ENCODE measurements at places on chromosomes 2 and 18.

DNA sequence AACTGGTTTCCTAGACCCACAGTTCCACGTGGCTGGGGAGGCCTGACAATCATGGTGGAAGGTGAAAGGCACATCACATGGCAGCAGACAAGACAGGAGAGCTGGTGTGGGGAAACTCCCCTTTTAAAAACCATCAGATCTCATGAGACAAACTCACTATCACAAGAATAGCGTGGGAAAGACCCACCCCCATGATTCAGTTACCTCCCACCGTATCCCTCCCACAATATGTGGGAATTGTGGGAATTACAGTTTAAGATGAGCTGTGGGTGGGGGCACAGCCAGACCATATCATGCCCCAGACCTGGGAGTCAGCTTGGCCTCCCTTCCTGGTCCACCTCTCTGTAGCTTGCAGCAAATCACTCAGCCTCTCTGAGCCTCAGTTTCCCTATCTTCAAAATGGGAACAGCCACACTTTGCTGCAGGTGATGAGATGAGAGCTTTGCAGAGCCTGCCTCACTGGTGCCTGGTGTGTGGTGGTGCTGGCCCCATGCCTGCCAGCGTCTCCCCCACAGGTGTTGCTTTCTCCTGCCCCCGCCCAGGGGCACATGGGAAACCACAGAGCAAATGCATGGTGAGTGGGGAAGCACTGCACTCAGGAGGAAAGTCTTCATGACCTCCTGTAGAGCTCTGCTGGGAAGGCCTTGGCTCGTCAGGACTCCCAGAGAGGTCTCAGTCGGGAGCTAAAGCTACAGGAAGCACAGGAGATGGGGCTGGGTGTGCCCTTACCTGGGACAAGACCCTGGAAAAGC is 31.1 kb downstream of the GREB1 start:
- DNase-seq = no peak

DNA sequence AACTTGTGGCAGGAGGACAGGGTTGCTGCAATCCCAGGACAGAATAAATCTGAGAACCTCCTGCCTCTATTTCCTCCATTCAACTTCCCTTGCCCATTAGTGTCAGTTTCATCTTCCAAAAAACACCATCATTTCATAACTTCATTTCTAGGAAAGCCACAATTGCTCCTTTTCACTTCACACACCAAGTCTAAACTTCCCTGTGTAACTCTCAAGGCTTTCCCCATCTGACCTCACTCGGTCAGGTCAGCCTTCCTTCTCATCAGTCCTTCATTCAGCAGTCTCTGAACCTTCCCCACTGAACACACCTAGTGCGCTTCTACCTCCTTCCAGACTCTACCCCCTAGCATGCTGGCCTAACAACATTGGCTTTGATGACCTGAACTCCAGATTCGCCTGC is 35.8 kb downstream of the TCF7L1 start:
- no peak for DNase-seq

DNA sequence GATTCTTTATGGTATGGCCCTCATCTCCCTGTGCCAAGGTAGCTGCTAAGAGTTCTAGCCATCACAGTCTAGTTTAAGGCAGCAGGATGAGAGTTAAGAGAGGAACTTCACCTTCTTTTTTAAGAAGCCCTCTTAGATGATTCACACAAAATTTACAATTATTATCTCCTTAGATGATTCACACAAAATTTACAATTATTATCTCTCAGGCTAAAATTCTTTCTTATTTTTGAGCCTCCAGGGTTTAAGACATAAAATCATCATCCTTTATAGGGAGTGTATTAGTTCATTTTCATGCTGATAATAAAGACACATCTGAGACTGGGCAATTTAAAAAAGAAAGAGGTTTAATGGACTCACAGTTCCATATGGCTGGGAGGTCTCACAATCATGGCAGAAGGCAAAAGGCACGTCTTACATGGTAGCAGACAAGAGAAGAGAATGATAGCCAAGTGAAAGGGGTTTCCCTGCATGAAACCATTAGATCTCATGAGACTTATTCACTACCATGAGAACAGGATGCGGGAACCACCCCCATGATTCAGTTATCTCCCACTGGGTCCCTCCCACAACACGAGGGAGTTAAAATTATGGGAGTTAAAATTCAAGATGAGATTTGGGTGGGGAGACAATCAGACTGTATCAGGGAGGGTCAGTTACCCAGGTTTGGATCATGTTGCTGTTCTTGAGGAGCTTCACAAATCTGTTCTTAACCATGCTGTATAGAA is 133.0 kb upstream of the MYO3B start:
- no peak for DNase-seq

DNA sequence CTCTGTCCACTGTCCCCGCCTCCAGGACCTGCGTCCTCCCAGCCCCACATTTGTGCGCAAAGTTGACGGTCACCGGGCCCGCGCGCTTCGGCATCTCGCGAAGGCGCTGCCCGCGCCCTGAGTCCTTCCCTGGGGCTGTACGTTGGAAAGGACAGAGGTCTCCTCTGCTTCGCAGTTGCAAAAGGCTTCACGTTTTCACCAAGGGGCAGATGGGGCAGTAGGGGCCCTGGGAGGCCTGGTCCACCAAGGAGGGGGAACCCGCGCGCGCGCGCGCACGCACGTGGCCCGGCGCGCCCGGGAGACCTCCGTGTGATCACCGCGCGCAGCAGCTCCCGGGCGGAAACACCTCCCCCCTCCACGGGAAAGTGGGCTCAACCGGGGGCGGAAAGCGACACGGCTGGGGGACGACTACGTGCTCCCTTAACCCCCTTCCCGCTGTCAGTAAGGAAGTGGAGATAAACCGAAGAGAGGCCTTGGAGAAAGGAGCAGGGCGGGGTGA is 21.9 kb downstream of the TEX44 start:
- DNase-seq = peak; percentile 79

- DNase-seq = no peak
These were observed 1.5 kb downstream of the ASNSD1 start for GRCh38 chr2:189662669-189663226.

- no peak for DNase-seq
These were observed 35.8 kb downstream of the PPIG start for GRCh38 chr2:169619946-169620345.

DNA sequence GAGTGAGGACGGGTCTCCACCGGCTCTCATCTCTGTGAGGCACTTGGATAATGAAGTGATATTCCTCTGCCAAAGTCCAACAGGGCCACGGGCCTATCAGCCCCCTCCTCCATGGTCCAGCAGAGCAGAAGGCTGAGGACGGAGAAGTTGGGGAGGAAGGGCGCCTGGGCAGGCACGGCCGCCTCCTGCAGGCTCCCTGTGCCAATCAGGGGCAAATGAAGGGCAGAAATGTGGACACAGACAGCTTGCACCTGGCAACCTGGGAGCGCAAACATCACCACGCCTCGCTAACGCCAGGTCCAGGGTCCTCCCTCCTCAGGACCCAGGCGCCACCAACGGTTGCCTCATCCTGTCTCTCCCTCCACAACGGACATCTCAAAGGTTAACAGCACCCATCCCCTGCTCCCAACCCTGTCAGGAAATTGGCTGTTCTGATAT is 24.3 kb downstream of the SMAD7 start:
- DNase-seq = no peak

- no peak for DNase-seq
These were observed at the start of gene HOXD10 for GRCh38 chr2:176115883-176116813. HOXD10 (plus strand) TSS chr2:176116778; CDS start chr2:176116834, 56 bp downstream.

GRCh38 chr2:239186516-239187357 is 214.1 kb downstream of the HDAC4 start:
- DNase-seq = no peak

- DNase-seq = no peak
These were observed 117.5 kb downstream of the EPHA4 start for GRCh38 chr2:221454459-221455105.

GRCh38 chr2:235204948-235205347 is 253.1 kb downstream of the SH3BP4 start:
- DNase-seq = no peak

DNA sequence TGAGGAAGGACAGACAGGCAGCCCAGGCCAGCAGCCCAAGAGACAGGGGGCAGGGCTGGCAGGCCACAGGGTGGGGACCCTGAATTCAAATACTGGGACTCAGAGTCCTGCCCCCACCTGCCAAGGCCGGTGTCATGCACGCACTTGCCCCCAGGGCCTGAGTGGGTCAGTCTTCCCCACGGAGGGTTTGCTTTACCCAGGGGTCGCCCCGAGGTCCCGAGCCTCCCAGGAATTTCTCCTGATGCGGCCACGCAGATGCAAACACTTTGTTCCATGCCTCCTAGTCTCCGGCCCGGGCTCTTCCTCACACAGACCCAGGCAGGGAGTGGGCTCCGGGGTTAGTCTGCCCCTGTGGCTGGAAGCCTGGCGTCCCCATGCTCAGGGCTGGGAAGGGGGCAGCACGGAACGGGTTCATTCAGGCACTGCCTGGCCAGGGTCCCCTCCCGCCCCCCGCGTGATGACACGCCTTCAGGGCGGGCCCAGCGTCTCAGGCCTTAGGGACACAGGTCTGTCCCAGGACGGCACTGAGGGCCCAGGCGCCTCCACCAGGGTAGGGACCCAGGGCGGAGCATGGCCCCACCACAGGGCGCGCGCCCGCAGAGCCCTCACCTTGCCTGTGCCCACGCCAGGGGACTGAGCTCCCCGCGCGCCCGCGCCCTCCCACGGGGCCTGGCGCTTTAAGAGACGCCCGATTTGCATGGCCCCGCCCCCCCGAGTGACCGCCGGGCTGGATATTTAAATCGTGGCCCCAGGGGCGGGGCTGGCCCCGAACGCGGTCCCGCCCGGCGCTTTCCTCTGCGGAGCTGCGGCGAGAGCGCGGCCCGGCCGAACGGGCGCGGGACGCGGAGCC is at the start of gene SNED1:
Gene SNED1, plus strand, starts transcription at position 763 of the 850 bp plus-strand sequence. CDS start 220 bp downstream, outside the sequence.
- DNase-seq = peak; percentile 78

GRCh38 chr2:100107906-100108647 is 34.3 kb downstream of the AFF3 start:
- no peak for DNase-seq

- DNase-seq = no peak
These were observed 378 bp downstream of the WDPCP start for GRCh38 chr2:63587814-63588384.

DNA sequence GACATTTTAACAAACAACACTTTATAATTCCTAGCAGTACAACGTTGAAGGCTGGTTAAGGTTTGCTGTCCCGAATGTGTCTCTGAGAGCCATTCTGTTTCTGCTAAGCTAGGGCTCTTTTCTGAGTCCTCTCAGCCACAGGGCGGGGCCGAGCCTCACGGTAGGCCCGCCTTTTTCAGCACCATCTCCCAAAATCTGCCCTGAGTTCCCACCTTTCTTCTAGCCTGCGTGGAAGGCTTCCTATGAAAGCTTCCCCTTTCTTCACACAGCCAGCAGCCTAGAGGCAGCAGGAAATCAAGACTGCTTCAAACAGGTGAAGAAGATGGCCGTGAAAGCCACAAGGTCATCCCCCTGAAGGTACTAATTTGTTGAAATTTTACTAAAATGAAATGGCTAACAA is 255.5 kb downstream of the CDH2 start:
- DNase-seq = no peak

DNA sequence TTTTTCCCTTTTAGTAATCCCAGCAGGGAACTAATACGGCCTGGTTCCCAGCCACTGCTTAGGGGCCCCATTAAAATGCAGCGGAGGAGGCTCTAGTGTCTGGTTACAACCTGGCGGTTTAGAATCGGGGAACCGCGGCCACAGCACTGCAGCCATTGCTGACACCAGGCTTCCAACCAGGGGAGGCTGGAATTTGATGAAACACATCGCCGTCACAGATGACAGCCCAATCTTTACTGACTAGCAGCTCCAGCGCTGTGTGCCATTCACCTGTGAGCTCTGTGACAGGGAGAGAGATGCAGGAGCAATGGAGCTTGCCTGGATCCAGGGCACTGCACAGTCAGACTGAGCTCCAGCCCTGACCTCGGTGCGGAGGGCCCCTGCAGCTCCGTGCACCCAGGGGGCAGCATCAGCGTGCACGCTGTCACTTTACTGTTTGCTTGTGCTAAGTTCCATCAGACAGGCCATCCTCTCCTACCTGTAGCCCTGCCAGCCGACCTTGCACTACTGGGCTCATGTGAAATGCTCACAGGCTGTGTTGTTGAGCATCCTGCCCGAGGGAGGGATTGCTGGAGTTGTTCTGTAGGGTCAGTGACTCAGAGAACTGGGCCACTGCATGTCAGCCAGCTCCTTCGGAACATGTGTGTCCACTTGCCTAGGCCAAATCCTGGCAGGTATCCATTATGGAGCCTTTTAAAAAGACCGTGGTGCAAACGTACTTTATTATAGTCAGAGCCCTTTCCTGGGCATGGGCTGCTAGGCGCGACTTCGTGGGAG is 203.5 kb downstream of the SEPTIN10 start:
- no peak for DNase-seq

- DNase-seq = no peak
These were observed 492.1 kb upstream of the SLC39A10 start for GRCh38 chr2:195164930-195165329.

DNA sequence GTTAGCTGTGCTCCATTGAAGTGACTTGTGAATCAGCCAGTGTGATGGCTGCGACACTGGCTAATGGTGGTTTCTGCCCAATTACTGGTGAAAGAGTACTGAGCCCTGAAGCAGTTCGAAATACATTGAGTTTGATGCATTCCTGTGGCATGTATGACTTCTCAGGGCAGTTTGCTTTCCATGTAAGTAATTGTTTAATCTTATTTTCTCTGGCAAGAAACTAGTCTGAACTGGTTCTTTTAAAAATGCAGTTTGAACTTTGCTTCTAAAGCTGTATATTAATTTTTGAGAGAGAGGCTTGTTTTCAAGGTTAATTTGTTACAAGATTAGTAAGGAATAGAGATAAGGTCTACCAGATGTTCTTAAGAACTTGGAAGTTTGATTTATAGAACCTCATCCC is 46.7 kb downstream of the GLS start:
- DNase-seq = no peak

DNA sequence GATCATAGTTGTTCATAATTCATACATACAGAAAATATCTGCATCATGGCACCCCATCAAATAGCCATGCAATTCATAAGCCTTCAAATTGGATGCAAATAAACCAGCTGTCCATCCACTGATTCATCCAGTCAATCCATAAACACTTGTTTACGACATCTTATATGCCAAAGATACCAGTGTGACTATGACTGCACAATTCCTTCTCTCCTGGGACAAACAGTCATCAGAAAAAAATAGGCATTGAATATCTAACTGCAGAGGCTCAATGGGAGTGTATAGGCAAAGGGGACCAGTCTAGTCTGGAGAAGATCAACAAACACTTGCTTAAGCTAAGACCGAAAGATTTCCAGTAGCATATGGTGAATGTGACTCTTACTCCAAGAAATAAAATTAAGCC is 70.0 kb downstream of the COL4A3 start:
- no peak for DNase-seq
